ENCODE measurements at places on chromosomes 5 and 9. TPM values are rescaled to one million over a fixed set of nuclear protein-coding genes. Genes with fewer than 3 reads are reported as not detected.

Gene PCDHGB1
- 3.2 TPM for polyA plus RNA-seq

Gene PCDHGA7
- polyA plus RNA-seq, result 2.7 TPM

Gene ANGPTL2
- polyA plus RNA-seq, result 108 TPM

Gene CDC25C
- 3.2 TPM for polyA plus RNA-seq

Gene MYOT
- polyA plus RNA-seq, result not detected

Gene SLC34A1
- not detected for polyA plus RNA-seq

Gene HBEGF
- polyA plus RNA-seq, result 6.6 TPM

Gene TLX3
- polyA plus RNA-seq, result not detected

Gene SOWAHA
- 0.05 TPM for polyA plus RNA-seq

Gene WNT8A
- polyA plus RNA-seq, result not detected

Gene TMEM174
- not detected for polyA plus RNA-seq

Gene TMOD1
- polyA plus RNA-seq, result 0.10 TPM

Gene IFNB1
- not detected for polyA plus RNA-seq

Gene CYLC2
- polyA plus RNA-seq, result not detected

Gene RBM18
- 38.6 TPM for polyA plus RNA-seq

Gene PRR16
- polyA plus RNA-seq, result 27.2 TPM

Gene ZNF883
- polyA plus RNA-seq, result 1.3 TPM

Data from AG04450 (cell line).